ENCODE measurements at places on chromosomes 2 and 18.

- DNase-seq = no peak
Observed at GRCh38 chr2:40431600-40431955, 20.3 kb downstream of the SLC8A1 start.

- DNase-seq = no peak
Observed at GRCh38 chr2:105682401-105682800, 62.3 kb upstream of the NCK2 start.

DNA sequence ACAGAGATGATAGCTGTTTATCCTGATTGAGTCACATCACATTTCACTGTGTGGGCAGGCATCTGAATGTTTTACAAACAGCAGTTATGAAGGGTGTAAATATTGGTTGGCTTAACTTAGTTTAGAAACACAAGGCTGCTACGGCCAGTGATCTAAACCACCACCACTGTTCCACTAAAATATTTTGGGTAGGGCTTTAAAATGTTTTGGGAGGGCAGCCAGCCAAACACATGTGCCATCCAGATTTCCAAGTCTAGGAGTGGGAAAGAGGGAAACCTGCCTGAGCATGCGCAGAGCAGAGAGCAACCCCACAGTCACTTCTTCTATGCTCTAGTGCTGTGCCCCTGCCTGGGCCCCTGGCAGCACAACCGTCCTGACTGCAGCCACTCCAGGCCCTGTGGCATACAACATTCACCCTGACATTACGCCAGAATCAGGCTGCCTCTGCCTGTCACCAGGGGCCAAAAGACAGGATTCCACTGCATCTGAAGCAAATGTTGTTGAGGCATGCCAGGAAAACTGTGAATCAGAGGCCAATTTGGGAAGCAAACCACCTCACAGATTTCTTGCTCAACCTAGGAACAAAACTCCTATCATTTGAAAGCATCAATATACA, 74.8 kb upstream of the COL5A2 start:
- no peak for DNase-seq

- DNase-seq = peak; percentile 49
Observed at GRCh38 chr2:233059797-233060500, at the start of gene INPP5D. INPP5D (plus strand) TSS chr2:233060342; CDS start chr2:233060479, 137 bp downstream.

GRCh38 chr2:202142540-202142939, 69.5 kb downstream of the KIAA2012 start:
- no peak for DNase-seq
